ENCODE measurements at places on chromosomes 12 and 14. TPM values are rescaled to one million over a fixed set of nuclear protein-coding genes. Genes with fewer than 3 reads are reported as not detected.

DNA sequence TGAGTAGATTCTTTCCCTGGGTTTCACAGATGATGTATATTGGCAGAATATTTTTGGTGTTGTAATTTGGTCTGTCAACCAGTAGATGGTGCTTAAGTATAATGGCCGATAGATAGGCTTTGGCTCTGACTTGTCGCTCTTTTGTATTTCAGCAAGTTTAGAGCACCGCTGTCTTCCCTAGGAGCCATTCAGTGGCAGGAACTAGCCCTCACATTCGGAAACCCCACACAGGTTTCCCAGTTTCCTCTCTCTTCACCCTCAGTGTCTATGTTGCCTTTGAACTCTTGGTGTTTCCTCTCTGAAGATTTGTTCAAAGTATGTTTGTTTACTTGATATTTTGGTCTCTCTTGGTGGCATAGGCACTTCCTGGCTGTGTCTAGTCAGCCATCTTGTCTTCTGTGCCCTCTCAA lies 102.2 kb downstream of the GPHN start:
- DNase-seq, result no peak

- DNase-seq, result no peak
These were observed 80.2 kb downstream of the NUAK1 start for GRCh38 chr12:106058256-106059182.

DNA sequence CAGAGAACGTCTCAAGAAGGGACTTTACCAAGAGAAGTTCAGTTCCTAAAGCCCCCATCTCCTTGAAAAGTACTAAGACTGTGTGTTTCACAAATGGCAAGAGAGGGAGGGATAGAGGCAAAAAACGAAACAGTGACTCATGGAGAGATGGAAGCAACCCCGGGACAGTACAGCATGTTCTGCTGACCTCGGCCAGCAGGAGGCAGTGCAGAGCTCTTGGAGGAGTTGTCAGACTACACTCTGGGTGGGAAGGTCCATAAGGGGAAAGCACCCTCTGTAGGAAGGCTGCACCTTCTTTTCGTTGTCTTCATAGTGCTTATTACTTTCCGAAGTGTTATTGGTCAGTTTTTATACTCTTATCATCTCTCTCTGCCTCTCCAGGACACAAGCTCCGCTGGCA lies 525.2 kb upstream of the CCDC196 start:
- DNase-seq, result peak; percentile 78

- no peak for DNase-seq
These were observed 382.6 kb downstream of the SNAPC1 start for GRCh38 chr14:62144863-62145262.

- no peak for DNase-seq
These were observed 25.1 kb downstream of the LRTM2 start for GRCh38 chr12:1845427-1845826.

DNA sequence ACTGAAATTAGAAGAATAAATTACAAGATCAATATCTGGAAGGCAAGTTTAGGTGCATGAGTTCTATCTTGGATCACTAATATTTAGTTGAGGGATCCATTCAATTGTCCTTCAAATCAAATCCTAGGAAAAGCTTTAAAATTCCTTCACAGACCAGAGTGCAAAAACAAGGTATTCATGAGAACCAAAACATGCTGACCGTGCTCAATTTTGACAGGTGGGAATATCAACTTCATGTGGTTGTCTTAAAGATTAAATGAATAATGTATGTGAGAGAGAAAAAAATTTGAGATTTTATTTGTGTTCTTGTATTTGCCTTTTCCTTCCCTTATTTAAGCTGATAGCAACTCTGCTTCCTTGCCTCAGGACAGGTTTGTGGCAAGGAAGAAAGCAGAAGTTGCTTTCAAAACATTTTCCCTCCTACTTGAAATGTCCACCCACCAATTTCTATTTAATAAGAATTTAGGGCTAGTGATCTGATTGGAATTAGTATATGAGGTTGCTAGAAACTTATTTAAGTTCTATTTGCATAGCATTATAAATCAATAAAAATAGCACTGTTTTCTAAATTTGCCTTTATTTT lies 4.9 kb upstream of the PPP1R12A start:
- no peak for DNase-seq

DNA sequence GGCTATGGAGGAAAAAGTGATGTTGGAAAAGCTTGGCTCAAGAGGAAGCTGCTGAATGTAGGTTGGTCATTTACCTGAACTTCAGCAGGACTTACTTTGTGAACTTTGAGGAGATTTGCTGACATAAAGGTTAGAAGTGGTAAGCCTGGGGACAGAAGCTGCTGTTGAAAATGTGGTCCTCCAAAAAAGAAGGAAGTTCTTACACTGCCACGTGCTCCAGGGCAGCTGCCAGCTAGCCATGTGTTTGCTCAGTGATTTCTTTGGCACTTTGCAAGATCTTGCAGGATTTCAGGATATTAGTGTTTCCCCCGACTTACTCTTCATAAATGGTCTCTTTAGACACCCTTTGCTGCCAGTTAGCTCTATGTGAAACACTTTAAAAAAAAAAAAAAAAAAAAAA lies 14.8 kb upstream of the DYRK2 start:
- no peak for DNase-seq

DNA sequence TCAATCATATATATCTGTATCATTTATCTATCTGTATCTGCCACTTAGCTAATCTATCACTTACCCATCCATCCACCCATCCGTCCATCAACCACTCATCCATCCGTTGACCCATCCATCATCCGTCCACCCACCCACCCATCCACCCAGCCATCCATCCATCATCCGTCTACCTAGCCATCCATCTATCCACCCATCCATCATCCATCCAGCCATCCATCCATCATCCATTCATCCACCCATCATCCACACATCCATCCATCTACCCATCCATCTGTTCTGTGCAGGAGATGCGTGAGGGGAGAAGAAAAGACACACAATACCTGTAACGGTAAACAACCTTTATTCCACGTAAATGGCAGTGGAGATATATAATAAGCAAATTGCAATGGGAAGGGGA lies 20.2 kb downstream of the NOC4L start:
- no peak for DNase-seq

DNA sequence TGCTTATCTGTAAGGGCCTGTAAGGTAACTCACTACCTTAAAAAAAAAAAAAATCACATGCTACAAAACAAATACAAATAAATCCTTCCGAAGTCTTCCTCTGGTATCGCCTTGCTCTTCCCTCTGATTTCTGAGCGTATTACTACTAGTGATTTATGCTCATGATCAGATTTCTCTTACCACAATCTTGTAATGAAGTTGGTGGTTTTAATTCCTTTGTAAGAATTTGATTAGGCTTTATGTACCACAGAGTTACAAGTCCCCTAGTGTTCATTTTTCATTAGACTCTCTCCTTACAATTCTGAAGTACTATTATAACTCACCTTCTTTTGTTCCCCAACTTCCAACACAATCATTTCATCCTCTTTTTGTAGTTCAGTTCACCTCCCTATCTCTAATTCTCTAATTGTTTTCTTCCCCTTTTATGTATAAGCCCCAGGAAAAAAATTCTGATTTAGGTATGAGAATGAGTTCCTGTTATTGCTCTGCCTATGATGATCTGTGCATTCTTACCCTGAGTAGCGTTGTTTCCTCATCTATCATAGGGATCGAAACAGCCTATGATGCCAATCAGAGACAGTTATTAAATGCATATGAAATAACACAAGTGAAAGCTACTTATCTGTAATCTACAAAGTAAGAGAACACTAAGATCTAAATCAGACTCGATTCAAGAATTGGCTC lies 81.5 kb downstream of the EPS8 start:
- no peak for DNase-seq

GRCh38 chr14:41986700-41987099 lies 380.0 kb downstream of the LRFN5 start:
- DNase-seq, result no peak

GRCh38 chr12:120534703-120535655 lies 823 bp downstream of the RNF10 start:
- DNase-seq, result peak; percentile 67

TMEM121 gene
- 6.3 TPM for total RNA-seq

IFT81 gene
- total RNA-seq, result 1.4 TPM
